Osteoblast (primary cell): ENCODE measurements at places on chromosomes 16 and 17. TPM values are rescaled to one million over a fixed set of nuclear protein-coding genes. Genes with fewer than 3 reads are reported as not detected.

GRCh38 chr17:8063761-8064534 is 23.6 kb downstream of the ALOX12B start:
- H3K4me1 ChIP-seq = no peaks in the 10 kb centered on the region
- no peak overlapping the region for H3K27ac ChIP-seq

The MRC2 gene
- total RNA-seq = 443 and 552 TPM in 2 replicates

GRCh38 chr16:19886073-19886941 is 1.7 kb upstream of the GPRC5B start:
- DNase-seq = peak; percentile 88
- no peak overlapping the region for H3K27ac ChIP-seq
- H3K27me3 ChIP-seq = peaks cover 38% of the 10 kb centered on the region
- no peaks in the 10 kb centered on the region for H3K36me3 ChIP-seq
- H3K4me1 ChIP-seq = peaks cover 9% of the 10 kb centered on the region

- no peak overlapping the region for H3K27ac ChIP-seq
- no peaks in the 10 kb centered on the region for H3K27me3 ChIP-seq
- peak; percentile 82 for DNase-seq
- no peak overlapping the region for H3K4me3 ChIP-seq
- peaks cover 22% of the 10 kb centered on the region for H3K4me1 ChIP-seq
These were observed 55.8 kb downstream of the NEUROD2 start for GRCh38 chr17:39551879-39552278.

The AATK gene
- total RNA-seq = under 0.01 TPM in 1 of 2 replicates, not detected in the other

DNA sequence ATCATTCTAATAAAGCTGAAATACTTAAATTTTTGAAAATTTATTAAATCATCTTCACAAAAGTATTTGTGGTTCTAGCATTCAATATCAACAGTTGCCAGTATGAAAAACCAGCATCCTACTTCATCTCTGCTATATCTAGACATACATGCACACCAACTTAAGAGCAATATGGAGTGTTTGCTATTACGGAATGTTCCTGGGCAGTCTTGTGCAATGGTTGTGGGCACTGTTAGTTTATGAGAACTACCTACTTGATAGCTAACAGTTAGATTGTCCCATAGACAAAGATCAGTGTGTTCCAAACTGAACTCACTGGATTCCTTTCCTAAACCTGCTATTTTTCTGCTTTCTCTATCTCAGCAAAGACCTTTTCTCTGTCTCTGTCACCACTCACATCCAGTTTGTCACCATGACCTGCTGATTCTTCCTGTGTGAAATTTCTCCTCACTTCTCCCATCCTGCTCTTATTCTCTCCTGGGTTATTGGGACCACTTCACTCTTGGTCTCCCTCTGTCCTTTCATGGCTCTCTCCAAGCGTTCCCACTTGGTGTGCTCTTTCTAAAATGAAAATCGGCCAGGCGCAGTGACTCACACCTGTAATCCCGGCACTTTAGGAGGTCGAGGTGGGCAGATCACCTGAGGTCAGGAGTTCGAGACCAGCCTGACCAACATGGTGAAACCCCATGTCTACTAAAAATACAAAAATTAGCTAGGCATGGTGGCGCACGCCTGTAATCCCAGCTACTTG is 27.7 kb downstream of the CNTROB start:
- H3K4me1 ChIP-seq = no peaks in the 10 kb centered on the region
- no peak overlapping the region for H3K4me3 ChIP-seq
- DNase-seq = no peak
- H3K27ac ChIP-seq = no peak overlapping the region
- no peaks in the 10 kb centered on the region for H3K36me3 ChIP-seq

- H3K4me3 ChIP-seq = no peak overlapping the region
- DNase-seq = no peak
- H3K27ac ChIP-seq = no peak overlapping the region
These were observed 397.5 kb downstream of the CPPED1 start for GRCh38 chr16:12406158-12406557.

DNA sequence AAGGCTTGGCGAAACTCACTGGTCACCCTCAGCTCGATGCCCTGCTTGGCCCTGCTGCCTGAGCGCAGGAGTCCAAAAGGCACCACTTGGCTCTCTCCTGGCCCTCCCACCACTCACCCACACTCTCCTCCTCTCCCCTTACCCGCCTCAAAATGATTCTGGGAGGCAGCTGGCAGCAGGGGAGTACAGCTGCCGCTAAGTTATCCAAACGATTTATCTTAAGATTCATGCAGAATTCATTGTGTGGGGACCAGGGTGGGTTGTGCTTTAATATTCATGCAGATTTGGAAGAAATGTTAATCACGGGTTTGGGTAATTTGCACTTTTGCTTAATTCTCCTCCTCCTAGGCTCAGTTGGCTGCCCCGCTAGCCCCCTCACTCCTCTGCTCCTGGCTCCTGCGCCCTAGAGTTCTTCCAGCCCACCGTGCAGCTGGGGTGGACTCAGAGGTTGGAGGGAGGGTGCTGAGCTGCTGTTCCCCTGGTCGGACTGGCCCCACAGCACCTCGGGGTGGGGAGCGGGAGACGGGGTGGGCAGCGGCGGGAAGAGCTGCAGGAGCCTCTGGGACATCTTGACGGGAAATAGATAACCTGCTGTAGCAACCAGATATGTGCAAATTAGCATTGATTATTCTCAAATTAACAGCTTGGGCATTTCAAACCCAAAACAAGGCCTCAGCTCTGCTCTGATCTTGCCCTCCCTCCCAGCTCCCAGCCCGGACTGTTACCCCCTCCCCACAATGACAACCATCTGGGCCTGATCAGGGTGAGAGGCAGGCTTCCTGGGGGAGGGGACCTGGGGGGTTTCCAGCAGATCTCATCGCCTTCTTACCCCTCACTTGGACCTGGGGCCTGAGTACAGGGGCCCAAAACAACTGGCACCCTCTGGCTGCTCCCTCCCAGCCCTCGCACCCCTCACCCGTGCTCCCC is 122.6 kb upstream of the RPL38 start:
- no peak overlapping the region for H3K4me3 ChIP-seq
- DNase-seq = no peak
- H3K27ac ChIP-seq = no peak overlapping the region
- no peaks in the 10 kb centered on the region for H3K36me3 ChIP-seq
- H3K4me1 ChIP-seq = no peaks in the 10 kb centered on the region

DNA sequence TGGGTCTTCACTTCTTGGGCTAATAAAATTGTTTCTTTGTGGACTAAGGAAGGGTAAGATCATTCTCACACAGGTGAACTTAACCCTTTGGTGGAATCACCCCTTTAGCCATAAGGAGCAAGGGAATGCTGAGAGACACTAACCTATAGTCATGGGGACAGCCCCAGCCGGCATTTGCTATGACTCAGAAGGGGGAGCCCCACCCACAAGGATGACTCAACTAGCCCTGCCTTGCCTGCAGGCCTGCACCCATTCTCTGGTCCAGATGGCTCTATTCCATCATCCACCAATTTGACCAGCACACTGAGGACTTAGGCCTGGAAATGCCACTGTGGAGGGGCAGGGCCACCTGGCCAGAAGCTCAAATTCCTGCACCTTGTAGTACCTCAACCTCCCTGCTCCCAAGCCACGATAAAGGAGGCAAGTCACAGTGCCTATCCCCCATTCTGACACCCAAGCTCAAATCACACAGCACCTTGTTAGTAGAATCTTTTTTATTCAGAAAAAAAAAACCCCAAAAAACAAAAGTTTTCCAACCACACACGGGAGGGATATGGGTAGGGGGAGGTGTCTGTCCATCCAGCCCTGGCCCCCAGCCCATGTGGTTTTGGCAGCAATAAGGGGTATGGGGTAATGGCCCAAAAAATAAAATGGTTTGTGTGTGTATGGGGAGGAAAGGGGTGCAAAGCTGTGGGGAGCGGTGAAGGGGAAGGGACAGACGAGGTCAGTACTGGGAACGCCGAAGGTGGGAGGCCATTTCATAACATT is 3.0 kb downstream of the PFN1 start:
- H3K4me3 ChIP-seq = peak overlapping the region; percentile 96
- H3K4me1 ChIP-seq = peaks cover 50% of the 10 kb centered on the region
- no peaks in the 10 kb centered on the region for H3K27me3 ChIP-seq
- peak overlapping the region; percentile 68 for H3K27ac ChIP-seq

The RPL23 gene
- 821 and 1,095 TPM in 2 replicates for total RNA-seq

- H3K36me3 ChIP-seq = no peaks in the 10 kb centered on the region
- no peak overlapping the region for H3K27ac ChIP-seq
- H3K4me3 ChIP-seq = no peak overlapping the region
- no peak for DNase-seq
These were observed 55.0 kb downstream of the SPACA3 start for GRCh38 chr17:33046361-33047255.

The CHST4 gene
- not detected in 2 replicates for total RNA-seq

The KRT23 gene
- 0.36 and 0.59 TPM in 2 replicates for total RNA-seq

GRCh38 chr17:34613064-34614019 is 34.0 kb downstream of the TMEM132E start:
- H3K27me3 ChIP-seq = no peaks in the 10 kb centered on the region
- no peak overlapping the region for H3K27ac ChIP-seq
- DNase-seq = no peak
- no peak overlapping the region for H3K4me3 ChIP-seq
- H3K36me3 ChIP-seq = no peaks in the 10 kb centered on the region

The NUBP2 gene
- total RNA-seq = 45.4 and 56.1 TPM in 2 replicates

GRCh38 chr16:8678068-8678927 is 3.9 kb downstream of the ABAT start:
- peak overlapping the region; percentile 74 for H3K27ac ChIP-seq
- H3K4me3 ChIP-seq = no peak overlapping the region
- peak; percentile 80 for DNase-seq

DNA sequence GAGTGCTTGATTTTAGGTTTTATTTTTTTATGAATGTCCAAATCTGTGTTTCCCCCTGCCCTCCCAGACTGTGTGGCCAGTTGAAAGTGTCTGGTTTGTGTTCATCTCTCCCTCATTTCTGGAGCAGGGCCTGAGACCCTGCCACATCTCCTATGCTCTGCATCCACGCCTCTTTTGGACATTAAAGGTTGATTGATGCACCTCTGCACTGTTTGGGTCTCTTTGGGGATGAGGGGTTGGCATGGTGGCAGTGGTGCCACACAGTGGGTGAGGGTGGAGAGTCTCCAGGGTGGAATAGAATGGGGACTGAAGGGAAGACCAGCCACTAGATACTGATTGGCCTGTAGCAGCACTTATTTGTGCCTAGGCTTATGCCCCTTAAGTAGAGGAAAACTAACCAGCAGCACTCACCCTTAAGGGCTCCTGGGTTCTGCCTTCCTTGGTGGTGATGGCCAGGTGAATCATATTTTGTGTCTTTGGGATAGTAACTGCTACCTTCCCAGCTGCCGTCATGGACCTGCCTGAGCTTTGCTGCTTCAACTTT is 7.9 kb downstream of the DYNLL2 start:
- no peak overlapping the region for H3K4me3 ChIP-seq
- H3K27me3 ChIP-seq = no peaks in the 10 kb centered on the region
- H3K36me3 ChIP-seq = peaks cover 75% of the 10 kb centered on the region

DNA sequence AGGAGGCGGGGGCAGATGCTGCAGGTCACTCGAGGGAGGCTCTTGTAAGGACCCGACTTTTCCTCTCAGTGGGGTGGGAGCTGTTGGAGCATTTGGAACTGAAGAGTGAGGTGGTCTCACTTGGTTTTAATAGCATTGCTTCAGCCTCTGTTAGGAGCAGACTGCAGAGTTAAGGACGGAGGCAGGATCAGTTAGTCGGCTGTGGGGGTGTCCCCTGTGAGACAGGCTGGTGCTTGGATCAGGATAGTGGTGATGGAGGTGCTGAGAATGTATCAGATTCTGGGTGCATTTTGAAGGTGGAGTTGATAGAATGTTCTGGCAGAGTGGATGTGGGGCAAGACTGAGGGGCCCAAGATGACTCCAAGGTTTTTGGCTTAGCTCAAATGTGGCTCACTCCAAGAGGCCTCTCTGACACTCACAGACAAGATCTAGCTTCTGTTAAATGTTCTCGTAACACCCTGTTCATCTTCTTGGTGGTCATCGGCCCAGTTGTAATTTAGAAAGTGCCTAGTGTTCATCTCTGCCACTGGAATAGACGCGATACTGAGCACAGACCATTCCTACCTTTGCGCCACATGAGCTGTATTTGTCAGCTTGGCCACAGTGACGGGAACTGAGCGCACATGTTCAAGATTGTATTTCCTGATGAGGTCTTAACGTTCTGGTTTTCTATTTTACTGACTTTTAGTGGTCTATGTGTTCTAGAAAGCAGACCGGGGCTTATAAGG is 7.5 kb downstream of the LCMT1 start:
- H3K27ac ChIP-seq = no peak overlapping the region
- no peaks in the 10 kb centered on the region for H3K27me3 ChIP-seq
- DNase-seq = no peak
- peaks cover 12% of the 10 kb centered on the region for H3K36me3 ChIP-seq
- H3K4me3 ChIP-seq = no peak overlapping the region

DNA sequence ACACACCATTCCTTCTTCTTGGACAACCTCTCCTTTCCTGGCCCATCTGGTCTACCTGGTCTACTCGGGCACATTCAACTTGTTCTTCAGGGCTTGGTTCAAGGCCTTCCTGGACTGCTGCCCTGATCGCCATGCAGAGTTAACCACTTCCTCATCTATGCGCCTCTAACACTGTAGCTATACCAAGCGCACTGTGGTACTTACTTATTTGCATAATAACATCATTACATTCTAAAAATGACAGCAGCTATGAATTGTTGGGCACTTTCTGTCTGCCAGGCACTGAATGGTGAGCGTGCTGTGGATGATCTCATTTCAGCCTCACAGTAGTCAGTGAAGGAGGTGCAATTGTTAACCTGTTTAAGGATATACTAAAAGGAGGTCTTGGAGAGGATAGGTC is 66.9 kb upstream of the SDK2 start:
- no peaks in the 10 kb centered on the region for H3K4me1 ChIP-seq
- DNase-seq = no peak
- no peak overlapping the region for H3K27ac ChIP-seq
- no peak overlapping the region for H3K4me3 ChIP-seq
- no peaks in the 10 kb centered on the region for H3K36me3 ChIP-seq

The KLHL10 gene
- 0.36 and 0.59 TPM in 2 replicates for total RNA-seq

- H3K4me3 ChIP-seq = no peak overlapping the region
- DNase-seq = no peak
- H3K4me1 ChIP-seq = peaks cover 36% of the 10 kb centered on the region
- H3K27me3 ChIP-seq = no peaks in the 10 kb centered on the region
- H3K27ac ChIP-seq = no peak overlapping the region
These were observed 10.4 kb upstream of the MARCHF10 start for GRCh38 chr17:62818526-62818925.

The PTX4 gene
- total RNA-seq = not detected in 2 replicates

- H3K4me3 ChIP-seq = no peak overlapping the region
- DNase-seq = peak; percentile 94
- no peak overlapping the region for H3K27ac ChIP-seq
- no peaks in the 10 kb centered on the region for H3K36me3 ChIP-seq
These were observed 24.2 kb downstream of the SGSH start for GRCh38 chr17:80195671-80196529.

The NPIPB8 gene
- total RNA-seq = not detected in 2 replicates

The CCDC154 gene
- total RNA-seq = 0.36 and 0.59 TPM in 2 replicates

- no peak overlapping the region for H3K27ac ChIP-seq
- no peak for DNase-seq
- no peaks in the 10 kb centered on the region for H3K27me3 ChIP-seq
- H3K4me3 ChIP-seq = no peak overlapping the region
These were observed 226.2 kb downstream of the CCDC182 start for GRCh38 chr17:57518587-57519581.

The KCNAB3 gene
- under 0.01 and 0.29 TPM in 2 replicates for total RNA-seq
